ENCODE measurements at places on chromosomes 13 and 19.
A peak's percentile ranks its signal among the peaks of the same experiment; 100 is the strongest.

DNA sequence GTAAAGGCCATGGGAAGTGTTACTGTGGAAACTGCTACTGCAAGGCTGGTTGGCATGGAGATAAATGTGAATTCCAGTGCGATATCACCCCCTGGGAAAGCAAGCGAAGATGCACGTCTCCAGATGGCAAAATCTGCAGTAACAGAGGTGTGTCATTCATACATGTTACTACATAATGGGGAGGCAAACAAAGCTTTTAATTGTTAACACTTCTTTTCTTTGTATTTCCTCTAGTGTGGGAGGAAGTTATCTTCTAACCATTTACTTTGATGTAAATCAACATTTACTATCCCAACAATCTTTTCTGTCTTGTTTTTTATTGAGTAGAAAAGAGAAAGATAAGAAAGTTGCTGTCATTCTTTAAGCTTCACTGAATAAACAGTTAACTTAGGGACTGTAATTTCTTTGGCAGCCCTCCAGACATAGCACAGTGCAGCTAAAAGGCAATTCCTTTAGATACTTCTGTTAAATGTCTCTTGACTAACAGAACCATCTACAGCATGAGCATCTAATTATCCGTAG lies 126.9 kb downstream of the ITGBL1 start:
- DNase-seq = no peak

DNA sequence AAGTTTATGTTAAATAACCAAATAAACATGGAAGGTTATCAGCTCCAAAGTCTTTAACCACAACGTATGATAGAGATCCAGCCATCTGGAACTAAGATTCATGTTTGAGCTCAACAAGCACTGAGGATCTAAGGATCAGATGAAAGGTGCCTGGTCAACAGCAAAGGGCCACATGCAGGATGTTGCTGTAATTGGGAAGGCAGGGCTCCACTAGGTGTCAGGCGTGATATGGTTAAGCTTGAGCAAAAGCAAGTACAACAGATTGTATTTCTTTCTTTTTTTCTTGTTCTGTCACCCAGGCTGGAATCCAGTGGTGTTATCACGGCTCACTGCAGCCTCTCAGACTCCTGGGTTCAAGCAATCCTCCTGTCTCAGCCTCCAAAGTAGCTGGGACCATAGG lies 12.0 kb downstream of the EBPL start:
- no peak for DNase-seq

DNA sequence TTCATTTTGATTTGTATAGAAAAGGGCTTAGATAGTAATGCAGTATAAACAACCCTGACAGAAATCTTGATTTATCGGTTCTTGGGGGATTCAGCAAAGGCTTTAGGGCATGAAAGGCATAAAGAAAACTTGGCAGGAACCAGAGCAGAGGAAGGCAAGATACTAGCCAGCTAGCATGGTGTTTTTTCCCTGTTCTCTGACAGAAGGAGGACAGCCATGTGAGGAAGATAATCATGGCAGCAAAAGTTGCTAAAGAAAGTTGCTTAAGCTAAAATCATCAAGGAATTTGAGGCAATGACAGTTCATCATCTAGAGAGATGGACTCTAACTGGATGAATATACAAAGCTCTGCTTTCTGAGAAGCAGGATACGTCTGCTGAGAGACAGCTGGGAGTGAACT lies 294.1 kb downstream of the KCNRG start:
- DNase-seq = no peak

GRCh38 chr19:30792561-30793505 lies 420.6 kb downstream of the ZNF536 start:
- no peak for DNase-seq

- peak; percentile 94 for DNase-seq
Measured at GRCh38 chr19:6476155-6476895, 5.3 kb downstream of the DENND1C start.

- no peak for DNase-seq
Measured at GRCh38 chr19:49104229-49104864, 9.8 kb upstream of the LIN7B start.

DNA sequence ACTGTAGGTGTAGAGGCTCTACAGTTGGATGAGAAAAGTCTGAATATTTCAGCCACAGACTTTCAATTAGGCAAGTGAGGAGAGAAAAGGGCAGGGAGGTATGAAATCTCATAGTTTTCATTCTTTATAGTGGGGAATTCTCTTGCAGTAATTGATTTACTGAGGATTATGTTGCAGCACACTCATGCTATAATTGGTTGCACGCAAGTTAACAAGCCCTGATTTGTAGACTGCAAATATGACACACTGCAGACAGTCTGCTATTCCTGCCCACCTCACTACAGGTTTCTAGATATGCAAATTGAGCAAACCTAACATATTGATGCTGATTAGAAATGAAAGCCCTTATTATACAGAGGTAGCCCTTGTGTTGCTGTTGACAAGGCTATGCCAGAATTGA lies 139.4 kb downstream of the LHFPL6 start:
- DNase-seq = no peak

DNA sequence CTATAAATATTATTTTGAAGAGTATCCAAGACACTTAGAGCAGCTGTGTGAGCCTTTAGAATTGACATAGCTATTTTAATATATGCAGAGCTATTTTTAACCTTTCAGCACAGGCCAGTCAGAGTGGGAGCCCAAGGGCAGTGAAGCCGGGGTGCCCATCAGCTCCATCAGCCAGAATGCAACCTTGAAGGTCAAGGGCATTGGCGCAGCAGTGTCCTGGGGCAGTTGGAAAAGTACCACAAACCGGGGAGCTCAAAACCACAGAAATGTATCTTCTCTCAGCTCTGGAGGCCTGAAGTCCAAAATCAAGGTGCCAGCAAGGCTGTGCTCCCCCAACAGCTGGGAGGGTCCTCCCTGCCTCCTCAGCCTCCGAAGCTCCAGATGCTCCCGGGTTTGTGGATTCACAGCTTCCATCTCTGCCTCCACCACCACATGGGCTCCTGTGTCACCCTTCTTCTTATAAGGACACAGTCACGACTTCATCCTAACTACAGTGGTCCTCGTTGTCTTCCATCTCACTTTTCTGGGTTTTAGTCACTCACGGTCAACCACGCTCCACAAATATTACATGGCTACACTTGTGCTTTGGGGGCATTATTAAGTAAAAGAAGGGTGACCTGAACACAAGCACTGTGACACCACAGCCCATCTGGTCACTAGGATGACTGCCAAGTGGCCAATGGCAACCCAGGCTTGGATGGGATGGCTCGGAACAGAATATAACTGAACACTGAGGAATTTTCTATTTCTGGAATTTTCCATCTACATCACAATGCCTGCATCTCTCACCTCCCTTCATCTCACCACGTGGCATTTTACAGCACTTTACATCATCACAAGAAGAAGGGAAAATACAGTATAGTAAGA lies 15.9 kb upstream of the GAS6 start:
- DNase-seq = no peak

DNA sequence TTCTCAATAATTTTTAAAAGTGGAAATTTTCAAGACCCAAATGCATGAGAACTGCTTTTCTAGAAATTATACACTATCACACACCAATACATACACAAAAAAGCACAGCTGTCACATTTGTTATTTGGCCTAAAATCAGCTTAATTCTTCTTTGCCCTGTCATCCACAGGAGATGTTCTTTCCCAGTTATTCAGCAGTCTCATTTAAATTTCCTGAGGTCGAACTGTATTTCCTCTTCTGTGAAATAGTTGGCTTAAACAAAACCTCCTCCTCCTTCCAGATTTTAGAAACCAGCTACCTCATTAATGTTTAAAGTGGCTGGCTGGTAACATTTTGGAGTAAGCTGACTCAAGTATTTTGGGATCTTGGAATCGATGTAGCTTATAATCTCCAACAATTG lies 39.1 kb downstream of the SMAD9 start:
- DNase-seq = no peak

DNA sequence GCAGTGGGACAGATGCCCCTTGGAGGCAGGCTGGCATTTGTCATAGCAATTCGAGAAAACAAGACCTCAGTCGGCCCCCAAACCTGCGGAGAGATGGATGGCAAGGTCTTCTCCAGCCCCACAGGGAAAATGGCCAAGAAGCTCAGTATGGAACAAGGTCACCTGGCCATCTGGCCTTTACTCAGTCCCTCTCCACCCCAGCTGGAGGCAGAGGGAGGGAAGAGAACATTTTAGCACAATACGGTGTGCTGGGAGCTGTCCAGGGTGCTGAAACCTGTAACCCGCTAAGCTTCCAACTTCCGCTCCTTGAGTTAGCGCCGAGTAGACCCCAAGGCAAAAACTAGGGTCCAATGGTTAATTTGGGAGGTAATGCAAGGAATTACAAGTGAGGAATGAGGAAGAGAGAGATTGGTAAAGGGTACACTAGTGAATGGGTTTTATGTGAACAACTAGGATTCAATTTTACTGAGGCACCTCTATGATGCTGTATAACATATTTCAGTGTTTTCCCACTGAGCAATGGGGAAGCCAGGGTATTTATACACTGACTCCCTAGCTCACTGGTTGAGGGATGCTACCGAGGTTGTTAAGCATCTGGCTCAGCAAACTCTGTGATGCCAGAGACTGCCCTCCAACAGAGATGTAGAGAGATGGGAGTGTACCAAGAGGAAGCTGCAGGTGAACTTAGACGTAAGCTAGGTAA lies 64.3 kb downstream of the CACNA1A start:
- DNase-seq = peak; percentile 20

GRCh38 chr13:106140476-106140875 lies 395.0 kb downstream of the EFNB2 start:
- DNase-seq = no peak

- no peak for DNase-seq
Measured at GRCh38 chr19:39843919-39844793, 2.0 kb downstream of the FBL start.

DNA sequence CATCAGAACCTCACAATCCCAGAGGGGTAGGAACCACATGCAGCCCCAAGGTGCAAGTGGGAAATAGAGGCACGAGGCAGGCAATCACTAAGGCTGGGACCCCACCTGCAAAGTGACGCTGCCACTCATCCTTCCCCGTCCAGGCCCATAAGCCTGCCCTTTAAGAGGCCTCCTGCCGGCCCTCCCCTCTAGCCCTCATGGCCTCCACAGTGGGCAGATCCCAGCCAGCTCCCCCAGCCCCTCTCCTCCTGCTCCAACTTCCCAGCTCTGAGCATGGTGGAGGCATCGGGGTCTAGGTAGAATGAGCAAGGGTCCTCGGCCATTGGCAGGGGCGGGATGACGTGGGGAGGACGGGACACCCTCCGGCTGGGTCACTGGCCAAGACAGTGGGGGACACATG lies 2.7 kb downstream of the ZSCAN18 start:
- DNase-seq = no peak

GRCh38 chr19:50206191-50206590 lies 2.8 kb downstream of the MYH14 start:
- DNase-seq = peak; percentile 58

DNA sequence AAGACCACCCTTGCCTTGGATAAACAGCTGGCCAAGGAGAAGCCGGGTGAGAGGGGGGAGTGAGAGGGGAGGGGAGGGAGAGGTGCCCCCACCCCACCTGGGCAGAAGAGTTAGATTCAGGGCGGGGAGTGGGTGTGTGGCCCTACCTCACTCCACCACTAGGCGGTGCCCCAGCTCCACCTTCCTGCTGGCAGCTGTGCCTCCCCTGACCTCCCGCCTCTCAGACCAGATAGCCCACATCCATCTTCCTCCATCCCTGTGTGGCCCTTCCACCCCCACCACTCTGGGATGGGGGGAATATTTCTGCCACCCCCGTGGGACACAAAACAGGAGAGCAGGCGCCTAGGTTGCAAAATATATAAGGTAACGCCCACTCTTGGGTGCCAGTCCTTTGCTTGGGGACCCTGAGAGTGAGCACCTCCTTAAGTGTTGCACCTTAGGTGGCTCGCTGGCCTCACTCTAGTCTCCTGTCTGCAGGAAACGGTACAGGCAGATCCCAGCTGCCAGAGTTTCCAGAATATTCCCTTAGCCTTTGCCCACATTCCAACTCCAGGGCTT lies 13.8 kb upstream of the EHD2 start:
- peak; percentile 52 for DNase-seq

DNA sequence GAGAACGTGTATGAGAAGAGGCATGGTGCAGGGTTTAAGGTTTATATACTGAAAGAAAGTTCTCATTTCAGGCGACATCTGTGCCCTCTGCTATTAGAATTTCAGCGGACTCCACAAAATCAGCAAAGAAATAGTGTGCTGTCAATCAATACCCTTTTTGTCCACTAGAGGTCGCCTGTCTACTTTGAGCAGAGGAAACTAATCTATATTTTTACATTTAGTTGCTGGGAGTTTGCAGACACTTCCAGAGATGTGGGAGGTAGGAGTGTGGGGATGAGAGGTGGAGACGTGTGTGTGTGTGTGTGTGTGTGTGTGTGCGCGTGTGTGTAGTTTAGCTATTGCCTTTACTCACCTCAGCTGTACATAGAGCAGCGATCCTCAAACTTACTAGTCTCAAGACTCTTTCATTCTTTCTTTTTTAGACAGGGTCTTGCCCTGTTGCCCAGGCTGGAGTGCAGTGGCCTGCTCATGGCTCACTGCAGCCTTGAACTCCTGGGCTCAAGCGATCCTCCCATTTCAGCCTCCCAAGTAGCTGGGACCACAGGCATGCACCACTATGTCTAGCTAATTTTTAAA lies 9.7 kb downstream of the INAFM1 start:
- no peak for DNase-seq

DNA sequence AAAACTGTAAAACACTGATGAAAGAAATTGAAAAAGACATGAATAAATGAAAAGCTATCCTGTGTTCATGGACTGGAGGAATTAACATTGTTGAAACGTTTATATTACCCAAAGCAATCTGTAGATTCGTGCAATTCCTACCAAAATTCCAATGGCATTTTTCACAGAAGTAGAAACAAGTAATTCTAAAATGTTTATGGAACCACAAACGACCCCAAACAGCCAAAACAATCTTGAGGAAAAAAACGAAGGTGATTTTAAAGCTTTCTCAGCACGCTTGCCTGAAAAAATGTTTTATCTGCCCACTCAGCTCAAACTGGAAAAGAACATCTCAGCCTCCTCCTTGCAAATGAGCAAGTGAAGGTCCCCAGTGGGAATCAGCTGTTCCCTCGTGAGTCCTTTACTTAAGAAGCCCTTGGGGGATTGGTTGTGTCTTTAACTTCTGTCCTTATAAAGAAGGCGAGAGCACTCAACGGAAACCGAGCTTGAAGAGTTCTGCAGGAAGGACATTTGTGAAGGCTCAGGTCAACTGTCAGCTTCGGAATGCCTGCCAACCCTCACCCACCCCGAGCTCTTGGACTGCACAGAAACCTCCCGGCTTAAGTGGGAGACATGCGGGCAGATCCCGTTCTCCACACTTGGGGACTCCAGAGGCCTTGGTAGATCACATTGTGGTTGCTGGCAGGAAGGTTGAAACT lies 256.0 kb upstream of the IRS2 start:
- DNase-seq = no peak

- DNase-seq = no peak
Measured at GRCh38 chr13:84823528-84823927, 941.3 kb upstream of the SLITRK1 start.

DNA sequence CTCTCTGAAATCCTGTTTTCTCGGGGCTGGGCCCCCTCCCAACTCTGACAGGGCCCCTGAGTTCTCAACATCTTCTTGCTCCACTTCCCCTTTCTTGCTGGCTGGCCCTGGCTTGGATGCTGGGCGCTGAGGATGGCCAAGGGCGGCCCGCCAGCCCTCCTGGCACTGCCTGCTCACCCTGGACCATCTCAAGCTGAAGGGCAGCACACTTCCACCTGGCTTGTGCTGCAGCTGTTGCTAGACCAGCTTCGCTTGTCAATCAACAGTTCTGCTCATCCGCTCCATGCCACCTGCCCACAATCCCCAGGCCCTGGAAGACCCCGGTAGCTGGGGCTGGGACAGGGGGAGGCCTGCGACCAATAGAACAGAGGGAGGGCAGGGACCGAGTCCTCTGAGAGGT lies 6.9 kb upstream of the GMIP start:
- DNase-seq = no peak

Measured in transverse colon (tissue), 4 donors.